Dermis blood vessel endothelial cell (primary cell): ENCODE measurements at places on chromosomes 2 and 18. TPM values are rescaled to one million over a fixed set of nuclear protein-coding genes. Genes with fewer than 3 reads are reported as not detected.

Gene YES1
- 302 and 318 TPM in 2 replicates for total RNA-seq

GRCh38 chr2:54503192-54503591 is 47.1 kb downstream of the SPTBN1 start:
- DNase-seq: peak; percentile 76

DNA sequence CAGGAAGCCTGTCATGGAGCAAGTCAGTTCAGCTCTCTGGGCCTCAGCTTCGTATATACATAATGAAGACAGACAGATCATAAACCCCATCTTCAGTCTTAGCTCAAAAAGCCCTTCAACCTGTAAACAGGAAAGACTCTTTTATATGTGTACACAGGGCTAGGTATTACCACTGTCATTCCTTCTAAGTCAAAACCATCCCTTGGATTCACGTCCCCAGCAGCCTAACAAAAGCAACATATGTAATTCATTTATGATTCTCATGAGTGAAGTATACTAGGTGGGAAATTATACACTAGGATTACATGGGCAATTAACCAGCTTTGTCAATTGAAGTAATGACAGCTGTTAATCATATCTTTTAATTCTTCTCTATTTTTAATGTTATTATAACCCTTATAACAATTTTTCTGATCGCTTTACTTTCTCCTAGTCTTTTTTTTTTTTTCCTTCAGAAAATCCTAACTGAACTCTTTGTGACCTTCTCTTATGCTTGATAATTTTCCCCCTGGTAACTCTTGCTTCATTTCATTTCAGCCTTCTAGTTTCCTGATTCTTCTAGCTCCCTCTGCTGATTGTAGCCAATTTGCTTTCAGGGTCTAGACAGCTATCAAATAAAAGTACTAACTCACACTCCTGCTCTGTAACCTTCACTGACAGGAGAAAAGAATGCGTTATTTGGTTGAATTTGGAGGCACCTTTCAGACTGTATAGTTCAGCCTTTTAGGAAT is 99.7 kb downstream of the RBM43 start:
- DNase-seq: peak; percentile 3

Gene IRS1
- 0.17 and 0.23 TPM in 2 replicates for total RNA-seq

Gene IL1R2
- 0.28 and 0.34 TPM in 2 replicates for total RNA-seq

- no peak for DNase-seq
Measured at GRCh38 chr18:39435996-39436395, 1870.4 kb upstream of the CELF4 start.

- DNase-seq: no peak
Measured at GRCh38 chr2:176589825-176590440, 320.7 kb downstream of the MTX2 start.

DNA sequence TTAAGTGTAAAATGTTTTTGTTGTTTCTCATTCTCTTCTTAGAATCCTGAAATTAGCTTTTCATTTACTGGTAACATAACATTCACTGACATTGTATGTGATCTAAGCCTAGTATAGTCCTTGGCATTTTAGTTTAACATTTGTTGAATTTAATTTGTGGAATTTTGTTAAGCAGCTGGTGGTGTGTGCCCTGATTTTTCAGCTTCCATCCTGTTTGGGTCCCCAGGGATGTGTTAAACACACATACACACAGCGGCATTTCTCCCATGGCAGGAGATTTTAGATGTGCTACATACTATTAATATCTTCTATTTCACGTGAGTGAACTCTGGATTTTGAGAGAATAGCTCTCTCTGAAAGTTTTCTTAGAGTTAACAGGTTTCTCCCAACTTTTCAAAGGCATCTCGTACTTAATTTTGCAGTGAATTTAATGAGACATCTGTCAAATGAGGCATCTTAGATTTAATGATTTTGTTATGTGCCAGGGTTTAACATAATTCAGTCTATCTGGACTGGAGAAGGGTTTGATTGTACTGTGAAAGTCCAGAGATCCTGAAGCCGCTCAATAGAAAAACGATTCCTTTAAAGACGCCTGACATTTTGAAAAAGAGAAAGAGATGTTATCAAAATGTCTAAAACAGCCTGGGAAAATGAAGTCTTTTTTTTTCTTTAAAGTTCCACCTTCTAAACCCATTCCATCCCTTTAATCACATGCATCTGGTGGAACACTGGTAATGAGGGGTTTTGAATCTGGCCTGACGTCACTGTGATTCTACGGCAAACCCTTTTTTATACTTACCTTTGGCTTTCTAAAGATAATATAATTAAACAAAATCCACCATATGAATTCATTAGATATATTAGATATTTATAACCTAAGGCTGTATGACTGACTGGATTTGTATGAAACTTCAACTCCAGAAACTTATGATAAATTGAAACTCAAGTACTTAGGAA is 6.8 kb downstream of the PHLPP1 start:
- no peak for DNase-seq

Gene MBOAT2
- 14.5 and 15.0 TPM in 2 replicates for total RNA-seq

DNA sequence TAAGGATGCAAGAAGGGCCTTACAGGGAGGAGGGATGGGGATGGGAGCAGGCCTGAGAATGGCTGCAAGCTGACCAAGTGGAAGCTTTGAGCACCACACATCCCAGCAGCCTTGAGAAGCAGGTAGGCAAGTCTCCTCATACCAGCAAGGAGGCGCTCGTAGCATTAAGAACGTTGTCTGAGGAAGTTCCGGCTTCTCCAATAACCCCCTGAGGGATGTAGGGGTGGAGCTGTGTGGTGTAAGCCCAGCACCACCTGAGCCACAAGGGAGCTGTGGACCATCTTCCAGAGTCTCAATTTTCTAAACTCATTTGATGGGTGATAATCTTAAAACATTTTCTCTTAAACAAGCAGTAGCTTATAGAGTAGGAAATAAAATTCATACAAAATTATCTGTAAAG is 50.6 kb downstream of the ST3GAL5 start:
- DNase-seq: peak; percentile 25

Gene DNAH7
- total RNA-seq: 0.09 and 0.17 TPM in 2 replicates

DNA sequence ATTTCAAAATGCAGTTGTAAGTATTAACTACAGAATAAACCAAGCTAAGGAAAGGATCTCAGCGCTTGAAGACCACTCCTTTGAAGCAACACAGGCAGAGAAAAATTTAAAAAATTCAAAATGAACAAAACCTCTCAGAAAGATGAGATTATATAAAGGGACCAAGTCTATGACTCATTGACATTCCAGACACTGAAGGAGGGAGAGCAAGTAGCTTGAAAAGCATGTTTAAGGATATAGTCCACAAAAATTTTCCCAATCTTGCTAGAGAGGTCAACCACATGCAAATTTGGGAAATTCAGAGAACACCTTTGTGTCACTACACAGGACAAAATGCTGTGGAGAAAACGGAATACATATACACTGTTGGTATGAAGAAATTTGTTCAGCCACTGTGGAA is 112.6 kb upstream of the MC4R start:
- DNase-seq: no peak

Gene PPIL3
- total RNA-seq: 18.9 and 20.6 TPM in 2 replicates

DNA sequence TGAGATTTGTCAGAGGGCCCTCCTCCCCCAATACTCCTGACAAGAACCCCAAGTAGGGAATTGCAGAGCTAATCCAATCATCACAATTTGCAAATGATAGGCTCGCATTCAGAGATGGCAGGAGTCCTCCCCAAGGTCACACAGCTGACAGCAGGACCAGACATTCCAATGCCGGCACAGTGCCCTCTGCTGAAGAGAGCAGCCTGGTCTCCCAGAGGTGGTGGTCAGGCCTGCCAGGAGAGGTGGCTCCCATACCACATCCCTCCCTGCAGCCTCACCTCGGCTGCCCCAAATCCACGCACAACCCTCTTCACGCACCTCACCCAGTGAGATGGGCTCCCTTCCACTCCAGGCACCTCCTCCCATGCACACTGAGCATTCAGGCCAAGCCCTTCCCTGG is 25.4 kb downstream of the EN1 start:
- no peak for DNase-seq

GRCh38 chr18:56984731-56985130 is 162.2 kb upstream of the BOD1L2 start:
- DNase-seq: no peak

Gene POTEI
- total RNA-seq: 0.34 and 0.51 TPM in 2 replicates

Gene ANKRD36
- total RNA-seq: 56.5 and 61.8 TPM in 2 replicates

- DNase-seq: peak; percentile 95
Measured at GRCh38 chr2:234679741-234680687, 183.1 kb upstream of the ARL4C start.

Gene MTX2
- total RNA-seq: 24.4 and 26.7 TPM in 2 replicates

Gene HRH4
- total RNA-seq: 0.19 TPM in 1 of 2 replicates, not detected in the other

DNA sequence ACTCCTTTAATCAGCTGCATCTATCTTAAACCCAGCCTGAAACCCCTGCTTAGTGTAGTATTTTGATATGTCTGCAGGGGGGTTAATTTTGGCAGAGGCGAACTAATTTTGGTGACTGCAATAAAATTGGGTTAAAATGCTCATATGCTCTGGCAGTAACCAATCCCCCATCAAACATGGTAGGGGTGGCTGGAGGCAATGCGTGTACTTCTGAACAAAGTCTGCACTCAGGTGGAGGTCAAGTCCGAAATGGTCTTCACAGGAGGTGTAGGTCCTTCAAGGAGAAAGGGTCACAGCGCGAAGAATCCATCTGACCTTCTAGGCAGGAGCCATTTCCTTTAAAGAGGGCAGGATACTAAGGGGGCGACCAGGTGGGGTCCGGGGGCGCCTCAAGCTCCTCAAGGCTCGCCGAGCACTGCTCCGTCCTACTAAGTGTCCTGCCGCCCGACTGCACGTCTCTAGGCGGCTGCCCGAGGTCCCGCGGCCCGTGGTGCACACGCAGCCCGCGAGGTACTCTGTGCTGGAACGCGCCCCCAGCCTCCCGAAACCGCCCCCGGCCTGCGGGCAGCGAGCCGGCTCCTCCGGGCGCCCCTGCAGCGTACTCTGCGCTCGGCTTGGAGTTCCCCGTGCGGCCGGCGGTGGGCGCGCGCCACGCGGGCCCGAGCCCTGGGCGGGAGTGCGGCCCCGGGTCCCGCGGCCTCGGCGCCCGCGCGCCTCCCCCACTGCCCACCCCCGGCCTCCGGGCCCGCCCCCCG is 1.7 kb upstream of the LDLRAD4 start:
- DNase-seq: peak; percentile 64

Gene DYNAP
- not detected in 2 replicates for total RNA-seq

GRCh38 chr2:175154661-175155082 is 13.3 kb downstream of the ATF2 start:
- no peak for DNase-seq

DNA sequence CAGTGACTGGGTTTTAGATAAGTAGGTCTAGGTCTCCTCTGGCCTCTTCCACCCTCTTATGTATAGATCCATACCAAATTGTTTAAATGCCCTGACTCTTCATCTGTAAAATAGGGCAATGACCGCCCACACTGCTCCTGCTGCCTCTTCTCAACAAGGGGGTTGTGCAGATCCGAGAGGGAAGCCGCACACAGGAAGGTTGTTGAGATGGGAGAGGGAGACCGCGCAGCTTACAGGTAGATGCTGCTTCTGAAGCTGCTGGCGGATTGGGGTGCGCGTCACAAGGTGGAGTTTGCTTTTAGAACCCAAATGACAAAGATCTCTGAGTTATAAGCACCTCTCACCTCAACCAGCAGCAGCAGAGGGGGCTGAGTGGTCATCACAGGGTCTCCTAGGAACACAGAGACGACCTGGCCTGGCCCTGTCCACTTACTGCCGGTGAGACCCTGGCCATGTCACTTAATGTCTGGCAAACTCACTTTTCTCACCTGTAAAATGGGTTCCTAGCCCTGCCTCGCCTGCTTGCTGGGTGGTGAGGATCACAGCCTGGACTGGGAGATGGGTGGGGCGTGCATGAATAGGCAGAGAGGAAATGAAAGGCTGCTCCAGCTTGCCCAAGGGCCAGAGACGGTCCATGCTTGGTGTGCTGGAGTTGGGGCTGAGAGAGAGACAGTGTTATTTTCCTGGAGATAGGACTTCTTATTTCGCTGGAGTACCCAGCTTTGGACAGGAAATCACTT is 251.3 kb downstream of the EIPR1 start:
- no peak for DNase-seq

Gene RPRM
- total RNA-seq: not detected in 2 replicates

Gene CRYGD
- total RNA-seq: not detected in 2 replicates

DNA sequence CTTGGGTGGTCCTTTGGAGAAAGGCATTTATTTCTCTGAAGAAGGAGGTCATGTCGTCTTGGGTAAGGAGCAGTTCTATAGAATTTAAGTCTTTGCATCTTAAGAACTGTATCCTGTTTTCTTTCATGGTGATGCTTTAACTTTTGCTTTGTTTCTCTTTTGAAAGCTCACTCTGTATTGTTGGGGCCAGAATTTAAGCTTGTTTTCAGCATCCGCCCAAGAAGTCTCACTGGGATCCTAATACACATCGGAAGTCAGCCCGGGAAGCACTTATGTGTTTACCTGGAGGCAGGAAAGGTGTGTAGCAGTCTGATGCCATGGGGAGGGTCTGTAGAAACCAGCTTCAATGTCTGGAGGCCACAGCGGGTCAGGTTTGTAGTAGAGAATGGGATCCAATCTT is 64.7 kb upstream of the TTC39C start:
- DNase-seq: no peak

Gene LHCGR
- not detected in 2 replicates for total RNA-seq

- DNase-seq: peak; percentile 68
Measured at GRCh38 chr2:191907545-191907944, 60.7 kb upstream of the CAVIN2 start.

Gene ST3GAL5
- total RNA-seq: 9.9 and 13.7 TPM in 2 replicates

DNA sequence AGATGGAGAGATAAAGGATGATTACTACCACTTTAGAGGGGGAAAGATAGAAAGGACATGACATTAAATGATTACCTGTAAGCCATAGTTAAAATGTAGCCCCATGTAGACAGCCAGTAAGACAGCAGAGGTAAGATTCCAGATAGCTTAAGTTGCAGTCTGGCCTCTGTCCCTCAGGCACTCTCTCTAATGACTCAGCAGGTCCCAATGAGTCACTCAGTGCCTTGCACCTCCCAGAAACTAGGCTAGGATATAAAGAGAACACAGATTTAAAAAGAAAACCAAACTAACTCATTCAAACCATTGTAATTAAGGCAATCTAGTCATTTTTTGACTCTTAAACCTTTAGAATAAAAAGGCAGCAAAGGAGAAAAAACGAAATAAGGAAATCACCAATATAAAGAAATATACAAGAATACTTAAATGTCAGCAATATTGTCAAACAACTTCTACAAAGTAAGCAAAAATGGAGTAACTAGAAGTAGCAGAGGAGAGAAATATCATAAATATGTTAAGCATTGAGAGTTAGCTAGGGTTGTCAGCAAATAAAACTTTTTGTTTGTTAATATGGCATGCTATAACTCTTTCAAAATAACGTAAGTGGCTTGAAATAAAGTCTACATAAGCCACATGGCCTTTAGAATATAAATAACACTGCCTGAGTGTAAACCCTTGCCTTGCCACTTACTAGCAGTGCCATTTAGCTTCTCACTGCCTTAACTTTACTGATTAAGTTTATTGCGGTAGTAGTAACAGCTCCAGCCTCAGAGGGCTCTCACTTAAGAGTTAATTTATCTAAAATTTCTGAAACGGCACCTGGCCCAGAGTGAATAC is 48.5 kb downstream of the SOCS6 start:
- DNase-seq: peak; percentile 76

DNA sequence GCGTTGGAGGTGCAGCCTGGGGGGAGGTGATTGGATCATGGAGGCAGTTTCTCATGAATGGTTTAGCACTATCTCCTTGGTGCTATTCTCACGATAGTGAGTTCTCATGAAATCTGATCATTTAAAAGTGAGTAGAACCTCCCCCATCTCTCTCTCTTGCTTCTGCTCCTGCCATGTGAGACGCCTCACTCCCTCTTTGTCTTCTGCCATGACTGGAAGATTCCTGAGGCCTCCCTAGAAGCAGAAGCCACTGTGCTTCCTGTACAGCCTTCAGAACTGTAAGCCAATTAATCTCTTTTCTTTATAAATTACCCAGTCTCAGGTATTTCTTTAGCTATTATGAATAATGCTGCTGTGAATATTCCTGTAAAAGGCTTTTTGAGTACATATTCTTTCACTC is 52.9 kb downstream of the SERPINB7 start:
- DNase-seq: no peak
